Common myeloid progenitor, CD34-positive (primary cell): ENCODE measurements at places on chromosomes 7 and 10.
A peak's percentile ranks its signal among the peaks of the same experiment; 100 is the strongest.

- DNase-seq = no peak
Measured at GRCh38 chr10:75234683-75235374, 928 bp downstream of the COMTD1 start.

DNA sequence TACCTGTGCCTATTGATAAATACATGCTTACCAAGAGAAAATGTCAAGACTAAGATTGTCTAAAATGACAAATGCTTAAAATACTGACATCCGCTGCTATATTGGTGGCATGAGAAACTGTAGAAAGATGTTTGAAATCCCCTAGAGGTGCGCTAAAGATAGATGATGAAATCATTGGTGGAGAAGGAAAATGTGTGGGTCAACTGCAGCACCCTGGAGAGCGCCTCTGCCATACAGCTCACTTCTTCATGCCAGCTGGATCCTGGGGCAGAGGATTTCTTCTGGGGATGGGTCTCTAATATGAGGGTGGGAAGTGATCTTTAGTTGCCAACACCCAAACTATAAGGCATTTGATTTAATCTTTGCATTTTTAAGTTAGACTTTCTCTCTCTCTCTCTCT, 680.4 kb upstream of the POM121L12 start:
- DNase-seq = peak; percentile 7

DNA sequence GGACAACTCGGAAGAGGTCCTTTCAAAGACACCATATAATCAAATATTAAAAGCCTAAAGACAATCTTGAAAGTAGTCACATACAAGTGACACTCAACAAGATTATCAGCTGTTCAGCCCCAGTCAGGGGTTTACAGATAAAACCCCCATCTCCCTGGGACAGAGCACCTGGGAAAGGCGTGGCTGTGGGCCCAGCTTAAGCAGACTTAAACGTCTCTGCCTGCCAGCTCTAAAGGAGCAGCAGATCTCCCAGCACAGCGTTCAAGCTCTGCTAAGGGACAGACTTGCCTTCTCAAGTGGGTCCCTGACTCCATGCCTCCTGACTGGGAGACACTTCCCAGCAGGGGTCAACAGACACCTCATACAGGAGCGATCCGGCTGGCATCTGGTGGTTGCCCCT, 18.0 kb downstream of the CDCA7L start:
- no peak for DNase-seq

GRCh38 chr10:106183041-106183440, 981.5 kb downstream of the SORCS1 start:
- DNase-seq = no peak

- DNase-seq = no peak
Measured at GRCh38 chr10:22486431-22486830, 141.1 kb downstream of the SPAG6 start.

DNA sequence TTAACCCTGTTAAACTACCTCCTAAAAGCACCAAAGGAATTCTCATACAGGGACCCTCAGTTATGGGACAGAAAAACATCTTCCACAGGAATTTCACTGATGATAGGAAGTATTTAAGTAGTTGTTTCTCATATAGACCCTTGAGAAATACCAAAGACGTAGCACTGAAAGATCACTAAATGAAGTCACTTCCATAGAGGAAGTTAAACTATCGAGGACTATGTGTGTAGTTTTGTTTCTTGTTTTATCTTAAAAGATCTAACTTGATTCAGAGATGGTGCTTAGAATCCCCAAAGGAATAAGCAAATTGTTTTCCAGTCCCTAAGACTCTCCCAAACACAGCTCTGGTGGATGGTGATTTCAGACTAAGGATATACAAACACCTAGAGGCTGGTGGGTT, 94.8 kb upstream of the AFAP1L2 start:
- peak; percentile 76 for DNase-seq

GRCh38 chr7:82559193-82559805, 115.7 kb upstream of the CACNA2D1 start:
- peak; percentile 75 for DNase-seq
